ENCODE measurements at places on chromosomes 4 and X. TPM values are rescaled to one million over a fixed set of nuclear protein-coding genes. Genes with fewer than 3 reads are reported as not detected.

STK32B gene
- not detected for polyA plus RNA-seq

FAM13A gene
- 31.8 TPM for polyA plus RNA-seq

NLRP2B gene
- 0.24 TPM for polyA plus RNA-seq

CENPVL3 gene
- polyA plus RNA-seq: 10.7 TPM

XK gene
- polyA plus RNA-seq: 2.2 TPM

YY2 gene
- polyA plus RNA-seq: 1.1 TPM

SLC6A14 gene
- polyA plus RNA-seq: not detected
